ENCODE measurements at places on chromosomes 5 and 9.

DNA sequence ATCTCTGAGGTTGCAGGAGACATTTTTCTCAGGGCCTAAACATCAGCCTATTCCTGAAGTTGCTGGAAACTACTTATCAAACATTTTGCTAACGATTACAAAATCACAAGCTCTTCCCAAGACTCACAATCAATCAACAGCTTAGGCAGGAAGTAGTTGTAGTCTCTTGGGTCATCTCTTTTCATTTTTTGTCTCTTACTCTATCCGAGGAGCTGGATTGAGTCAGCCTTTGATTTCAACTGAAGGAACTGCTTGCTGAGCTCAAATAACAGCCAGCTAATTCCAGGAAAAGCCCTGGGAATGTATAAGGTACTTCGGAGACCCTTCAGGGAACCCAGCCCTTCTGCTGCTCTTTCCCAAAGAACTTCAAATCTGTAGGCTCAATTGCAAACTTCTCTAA lies 398.9 kb downstream of the PLK2 start:
- DNase-seq: peak; percentile 29

DNA sequence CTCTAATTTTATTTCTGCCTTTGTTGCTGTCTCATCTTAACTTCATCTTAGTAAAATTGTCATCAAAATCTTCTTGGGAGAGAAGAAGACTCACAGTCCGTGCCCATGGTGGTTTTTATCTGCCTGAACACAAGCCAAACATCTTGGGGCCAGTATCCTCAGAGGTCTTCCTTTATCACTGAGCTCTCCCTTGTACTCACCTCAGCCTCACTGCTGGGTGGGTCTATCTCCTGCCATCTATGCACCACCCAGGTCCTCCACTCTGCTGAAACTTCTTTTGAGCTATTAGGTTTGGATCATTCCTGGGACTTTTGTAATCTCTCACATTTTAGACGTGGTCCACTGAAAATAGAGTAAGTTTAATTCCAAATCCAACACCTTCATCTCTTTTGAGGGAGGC lies 116.3 kb upstream of the EPB41L4A start:
- no peak for DNase-seq

GRCh38 chr9:12880406-12881015 lies 105.7 kb downstream of the LURAP1L start:
- no peak for DNase-seq

- DNase-seq: no peak
Observed at GRCh38 chr5:50967009-50967562, 300.6 kb downstream of the PARP8 start.

GRCh38 chr9:129888293-129889121 lies 53.2 kb downstream of the USP20 start:
- no peak for DNase-seq

DNA sequence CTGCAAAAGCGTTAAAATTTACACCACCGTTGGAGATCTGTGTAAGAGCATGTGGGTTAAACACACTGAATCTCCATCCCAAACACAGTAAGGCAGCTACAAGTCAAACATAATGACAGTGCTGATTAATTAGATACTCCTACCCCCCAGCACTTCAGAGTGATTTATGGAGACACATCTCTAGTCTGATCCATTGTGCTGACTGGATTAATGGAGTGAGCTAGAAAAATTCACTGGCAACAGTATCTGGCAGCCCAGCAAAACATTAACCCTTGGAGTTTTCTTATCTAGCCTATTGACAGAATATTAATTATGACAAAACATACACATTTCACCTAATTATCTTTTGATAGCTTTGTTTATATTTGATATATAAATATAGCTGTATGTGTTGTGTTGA lies 188.6 kb upstream of the ISL1 start:
- no peak for DNase-seq

- no peak for DNase-seq
Observed at GRCh38 chr5:159680095-159680494, 236.2 kb upstream of the ADRA1B start.

DNA sequence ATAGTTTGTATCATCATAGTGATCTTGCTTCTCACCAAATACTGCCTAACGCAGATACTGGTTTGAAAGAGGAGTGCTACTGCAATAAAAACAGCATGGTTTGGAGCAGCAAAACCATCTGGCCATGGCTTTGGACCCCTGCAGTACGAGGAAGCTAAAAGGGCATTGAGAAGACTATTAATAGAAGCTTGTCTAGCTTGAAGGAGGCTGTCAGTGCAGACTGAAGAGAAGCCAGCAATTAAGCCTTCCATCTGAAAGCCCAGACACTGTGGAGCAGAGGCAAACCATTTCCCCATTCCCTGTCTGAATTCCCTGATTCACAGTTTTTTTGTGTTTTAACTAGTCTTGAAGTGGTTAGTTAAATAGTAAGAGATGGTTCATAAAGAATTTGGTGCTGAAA lies 281.6 kb downstream of the PTPRD start:
- DNase-seq: no peak
